Thoracic aorta (tissue), 2 donors: ENCODE measurements at places on chromosomes 11 and 22.

GRCh38 chr22:32615874-32616564 lies 141.4 kb downstream of the FBXO7 start:
- H3K27ac ChIP-seq: no peak overlapping the region
- no peak for DNase-seq
- no peak overlapping the region for H3K4me3 ChIP-seq
- no peaks in the 10 kb centered on the region for H3K27me3 ChIP-seq
- no peaks in the 10 kb centered on the region for H3K36me3 ChIP-seq
- peaks cover 30% of the 10 kb centered on the region for H3K4me1 ChIP-seq

DNA sequence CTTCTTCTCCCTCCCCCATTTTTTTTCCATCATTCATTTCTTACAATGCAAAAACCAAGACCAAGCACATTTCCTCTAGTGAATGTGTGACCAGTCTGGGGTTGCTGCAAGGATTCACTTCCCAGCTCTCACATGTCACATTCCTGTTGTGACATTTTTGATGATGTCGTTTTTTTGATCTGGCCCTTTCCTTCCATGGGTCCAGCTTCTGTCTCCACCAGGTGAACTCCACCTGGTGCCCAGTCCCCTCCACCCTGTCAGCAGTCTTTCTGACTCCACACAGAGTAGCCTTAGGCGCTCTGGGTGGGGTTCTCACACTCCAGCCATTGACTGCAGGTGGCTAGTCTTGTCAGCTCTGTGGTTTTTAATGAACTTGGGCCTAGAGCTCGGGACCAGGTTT lies 15.6 kb downstream of the PANX1 start:
- peaks cover 62% of the 10 kb centered on the region for H3K4me1 ChIP-seq
- no peak overlapping the region for H3K27ac ChIP-seq
- H3K4me3 ChIP-seq: no peak overlapping the region
- H3K36me3 ChIP-seq: no peaks in the 10 kb centered on the region
- no peaks in the 10 kb centered on the region for H3K27me3 ChIP-seq
- no peak for DNase-seq

DNA sequence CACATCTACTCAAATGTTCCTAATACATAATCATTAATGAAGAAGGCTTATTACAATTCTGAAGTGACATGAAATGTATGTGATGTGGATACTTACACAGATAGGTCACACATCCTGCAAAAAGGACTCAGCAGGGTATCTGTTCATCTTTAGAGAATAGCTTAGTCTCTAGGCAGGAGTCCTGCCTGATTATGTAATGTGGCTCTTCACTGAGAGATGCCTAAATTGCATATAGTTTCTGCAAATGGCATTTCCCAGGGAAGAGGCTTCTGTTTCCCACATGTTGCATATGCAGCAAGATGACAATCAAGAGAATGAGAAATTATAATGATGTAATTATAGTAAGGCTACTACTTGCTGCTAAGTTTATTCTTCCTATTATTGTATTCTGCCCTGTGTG lies 58.8 kb upstream of the SLC36A4 start:
- no peaks in the 10 kb centered on the region for H3K27me3 ChIP-seq
- H3K27ac ChIP-seq: no peak overlapping the region
- no peak for DNase-seq

DNA sequence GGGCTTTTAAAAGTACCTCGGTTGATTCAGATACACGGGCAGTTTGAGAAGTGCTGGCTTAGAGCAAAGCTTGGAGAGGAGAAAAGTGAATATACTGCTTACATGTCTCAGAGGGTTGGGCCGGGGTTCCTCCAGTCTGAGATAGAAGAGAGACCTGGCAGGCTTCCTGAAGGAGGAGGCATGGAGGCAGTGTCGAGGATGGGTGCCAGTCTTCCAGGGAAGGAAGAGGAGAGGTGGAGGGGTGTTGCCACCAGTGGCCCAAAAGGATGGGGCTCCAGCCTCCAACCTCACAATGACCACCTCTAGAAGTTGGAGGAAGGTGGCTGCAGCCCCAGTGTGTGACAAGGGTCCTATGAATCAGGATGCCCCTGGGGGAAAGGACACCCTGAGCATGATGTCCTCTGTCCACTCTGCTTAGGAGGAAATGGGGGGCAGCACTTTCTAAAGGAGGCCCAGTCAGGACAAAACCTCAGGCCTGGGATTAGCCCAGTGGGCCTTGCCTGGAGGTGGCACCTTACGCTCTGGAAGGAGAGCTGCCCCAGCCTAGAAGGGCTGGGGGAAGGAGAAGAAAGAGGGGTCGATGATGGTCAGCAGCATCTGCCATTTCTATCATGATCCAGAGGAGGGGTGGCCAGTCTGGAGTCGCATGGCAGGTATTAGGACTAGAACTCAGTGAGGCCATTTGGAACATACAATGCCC lies 65.2 kb downstream of the CD82 start:
- H3K27me3 ChIP-seq: no peaks in the 10 kb centered on the region
- H3K4me3 ChIP-seq: no peak overlapping the region
- no peak for DNase-seq
- peaks cover 22% of the 10 kb centered on the region for H3K4me1 ChIP-seq
- no peak overlapping the region for H3K27ac ChIP-seq
- H3K36me3 ChIP-seq: no peaks in the 10 kb centered on the region

- H3K27ac ChIP-seq: no peak overlapping the region
- H3K4me3 ChIP-seq: no peak overlapping the region
- H3K4me1 ChIP-seq: no peaks in the 10 kb centered on the region
- H3K36me3 ChIP-seq: no peaks in the 10 kb centered on the region
- DNase-seq: no peak
- no peaks in the 10 kb centered on the region for H3K27me3 ChIP-seq
Measured at GRCh38 chr22:19704355-19705015, 9.8 kb upstream of the SEPTIN5 start.
